ENCODE measurements at places on chromosomes 12 and 14.

- no peak for DNase-seq
Observed at GRCh38 chr14:84029720-84030119, 1500.2 kb upstream of the FLRT2 start.

- DNase-seq: no peak
Observed at GRCh38 chr12:51887476-51888315, at the start of gene ANKRD33. Gene ANKRD33 (plus strand): TSS chr12:51888103. CDS start chr12:51888187, 84 bp downstream.

DNA sequence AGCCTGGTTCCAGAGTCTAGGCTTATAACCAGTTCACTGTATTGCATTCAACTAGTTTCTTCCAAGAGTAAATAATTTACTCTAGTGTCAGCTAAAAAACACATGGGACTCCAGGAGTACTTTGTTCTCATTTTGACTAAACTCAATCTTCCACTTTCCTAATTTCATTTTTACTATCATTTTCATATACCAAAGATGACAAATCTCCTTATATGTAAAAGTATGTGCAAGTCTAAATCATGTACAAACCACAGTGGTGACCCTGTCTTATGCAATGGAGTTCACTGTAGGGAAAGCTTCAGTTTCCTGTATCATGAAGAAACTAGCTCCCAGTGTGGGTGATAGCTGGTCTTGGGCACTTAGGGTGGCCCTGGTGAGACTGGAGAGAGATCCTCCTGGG, 151.6 kb downstream of the HELB start:
- DNase-seq: no peak

- DNase-seq: no peak
Observed at GRCh38 chr12:126493366-126494108, 1428.3 kb downstream of the AACS start.

- DNase-seq: no peak
Observed at GRCh38 chr12:127035011-127035879, 1231.7 kb upstream of the TMEM132C start.

DNA sequence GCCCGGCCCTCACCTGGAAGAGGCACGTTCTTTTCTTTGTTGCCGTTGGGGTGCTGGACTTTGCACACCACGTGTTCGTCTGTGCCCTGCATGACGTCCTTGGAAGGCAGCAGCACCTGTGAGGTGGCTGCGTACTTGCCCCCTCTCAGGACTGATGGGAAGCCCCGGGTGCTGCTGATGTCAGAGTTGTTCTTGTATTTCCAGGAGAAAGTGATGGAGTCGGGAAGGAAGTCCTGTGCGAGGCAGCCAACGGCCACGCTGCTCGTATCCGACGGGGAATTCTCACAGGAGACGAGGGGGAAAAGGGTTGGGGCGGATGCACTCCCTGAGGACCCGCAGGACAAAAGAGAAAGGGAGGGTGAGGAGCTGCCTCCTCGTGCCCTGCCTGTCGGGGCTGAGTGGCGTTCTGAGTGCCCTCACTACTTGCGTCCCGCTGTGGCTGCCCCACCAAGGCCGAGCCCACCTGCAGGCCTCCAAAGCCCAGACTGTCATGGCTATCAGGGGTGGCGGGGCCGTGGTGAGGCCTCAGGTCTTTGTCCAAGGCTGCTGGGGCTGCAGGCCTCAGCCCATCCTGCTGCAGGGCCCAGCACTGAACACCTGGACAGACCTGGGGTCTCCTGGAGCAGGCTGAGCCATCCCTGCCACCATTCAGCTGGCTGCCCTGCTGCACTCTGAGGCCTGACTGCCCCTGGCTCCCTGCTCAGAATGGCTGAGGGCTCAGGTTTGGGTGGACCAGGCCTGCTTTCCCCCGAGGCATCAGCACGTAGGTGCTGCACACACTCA, 329.7 kb downstream of the TMEM121 start:
- DNase-seq: no peak
